Osteocyte (in vitro differentiated cells): ENCODE measurements at places on chromosomes 1 and 21. TPM values are rescaled to one million over a fixed set of nuclear protein-coding genes. Genes with fewer than 3 reads are reported as not detected.
A peak's percentile ranks its signal among the peaks of the same experiment; 100 is the strongest.

DNA sequence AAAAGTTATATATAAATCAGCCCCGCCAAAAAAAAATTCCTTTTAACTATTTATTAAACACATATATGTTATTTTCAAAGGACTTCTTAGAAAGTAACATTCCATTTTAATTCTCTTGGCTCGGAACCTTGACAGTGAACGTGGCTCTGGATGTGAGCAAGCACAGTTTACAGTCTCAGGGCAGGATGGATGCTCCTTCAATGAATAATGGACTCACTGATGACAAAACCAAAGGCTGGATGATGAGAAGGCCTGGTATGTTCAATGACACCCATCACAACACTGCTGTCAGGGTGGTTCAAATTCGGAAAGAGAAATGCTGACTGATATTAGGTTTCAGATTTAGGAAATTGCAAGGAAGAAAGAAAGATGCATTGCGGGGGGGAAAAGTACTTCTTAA lies 148.8 kb downstream of the SIPA1L2 start:
- no peaks in the 10 kb centered on the region for H3K27me3 ChIP-seq
- H3K4me1 ChIP-seq: peaks cover 17% of the 10 kb centered on the region
- peaks cover 34% of the 10 kb centered on the region for H3K36me3 ChIP-seq
- no peak for DNase-seq
- no peak overlapping the region for H3K4me3 ChIP-seq

DNA sequence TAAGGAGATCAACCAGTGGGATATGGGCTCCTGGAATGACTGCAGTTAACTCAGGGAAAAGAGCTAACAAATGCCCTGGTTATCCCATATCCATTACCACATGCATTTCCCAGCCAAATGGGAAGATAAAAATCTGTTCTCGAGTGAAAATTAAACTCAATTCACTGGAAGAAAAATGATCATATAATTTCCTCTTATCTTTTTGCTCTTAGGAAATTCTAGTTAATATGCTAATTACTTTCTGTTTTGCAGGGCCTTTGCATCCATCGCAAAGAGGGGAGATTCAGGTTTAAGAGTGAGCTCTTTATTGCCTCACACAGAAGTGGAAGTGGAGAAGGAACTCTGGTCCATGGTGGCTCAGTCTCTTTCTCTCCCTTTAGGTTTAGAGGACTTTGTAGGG lies 3.9 kb upstream of the IL24 start:
- no peak overlapping the region for H3K27ac ChIP-seq
- H3K27me3 ChIP-seq: peaks cover 13% of the 10 kb centered on the region
- H3K4me1 ChIP-seq: peaks cover 3% of the 10 kb centered on the region
- H3K36me3 ChIP-seq: no peaks in the 10 kb centered on the region
- no peak overlapping the region for H3K4me3 ChIP-seq
- DNase-seq: no peak

- H3K27ac ChIP-seq: peak overlapping the region; percentile 97
- no peak overlapping the region for H3K4me3 ChIP-seq
- H3K4me1 ChIP-seq: peaks cover 98% of the 10 kb centered on the region
- no peaks in the 10 kb centered on the region for H3K27me3 ChIP-seq
These were observed 10.0 kb downstream of the C1orf198 start for GRCh38 chr1:230858236-230858820.

GOLPH3L gene
- total RNA-seq: 26.6 and 27.4 TPM in 2 replicates

DNA sequence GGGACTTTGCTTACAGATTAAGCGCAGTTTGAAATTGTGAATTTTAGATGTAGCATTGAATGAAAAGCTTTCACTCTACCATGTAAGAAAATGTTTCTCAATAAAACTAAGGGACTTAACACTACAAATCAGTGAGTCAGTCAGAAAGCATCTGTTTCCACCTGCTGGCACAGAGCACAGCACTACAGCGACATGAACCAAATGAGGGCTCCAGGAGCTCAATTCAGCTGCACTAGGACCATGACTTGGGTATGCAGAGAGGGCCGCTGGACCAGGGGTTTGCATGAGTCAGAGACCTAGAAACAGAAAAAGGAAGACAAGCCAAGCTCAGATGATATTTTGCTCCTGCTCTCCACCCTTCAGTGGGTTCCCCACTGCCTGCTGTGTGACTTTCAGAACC lies 5.2 kb downstream of the SUSD4 start:
- H3K36me3 ChIP-seq: no peaks in the 10 kb centered on the region
- H3K4me3 ChIP-seq: no peak overlapping the region
- no peak for DNase-seq
- peaks cover 8% of the 10 kb centered on the region for H3K4me1 ChIP-seq
- H3K27me3 ChIP-seq: peaks cover 56% of the 10 kb centered on the region

DNA sequence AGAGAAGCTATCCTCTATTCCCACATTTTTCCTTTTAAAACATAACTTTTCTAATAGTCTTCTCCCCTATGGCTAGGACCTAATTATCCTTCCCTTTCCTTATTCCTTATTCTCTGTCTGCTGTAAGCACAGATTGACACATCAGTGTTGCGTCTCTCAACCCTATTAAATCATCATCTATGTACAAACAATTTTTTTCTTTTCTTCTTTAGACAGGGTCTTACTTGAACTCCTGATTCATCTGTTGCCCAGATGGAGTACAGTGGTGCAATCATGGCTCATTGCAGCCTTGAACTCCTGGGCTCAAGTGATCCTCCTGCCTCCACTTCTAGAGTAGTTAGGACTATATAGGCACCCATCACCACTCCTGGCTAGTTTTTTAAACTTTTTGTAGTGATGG lies 8.3 kb downstream of the KLHDC9 start:
- no peaks in the 10 kb centered on the region for H3K27me3 ChIP-seq
- H3K4me3 ChIP-seq: no peak overlapping the region
- H3K4me1 ChIP-seq: no peaks in the 10 kb centered on the region
- H3K27ac ChIP-seq: no peak overlapping the region
- DNase-seq: no peak

GRCh38 chr1:223652436-223652941 lies 13.0 kb downstream of the CAPN8 start:
- no peaks in the 10 kb centered on the region for H3K4me1 ChIP-seq
- no peak overlapping the region for H3K4me3 ChIP-seq
- no peak overlapping the region for H3K27ac ChIP-seq
- H3K36me3 ChIP-seq: no peaks in the 10 kb centered on the region
- DNase-seq: no peak

- no peak overlapping the region for H3K27ac ChIP-seq
- H3K27me3 ChIP-seq: no peaks in the 10 kb centered on the region
- no peaks in the 10 kb centered on the region for H3K36me3 ChIP-seq
- no peak overlapping the region for H3K4me3 ChIP-seq
- no peak for DNase-seq
- peaks cover 9% of the 10 kb centered on the region for H3K4me1 ChIP-seq
These were observed 42.0 kb upstream of the PADI2 start for GRCh38 chr1:17161137-17161740.

GRCh38 chr1:22587247-22587646 lies 24.0 kb downstream of the EPHA8 start:
- H3K27me3 ChIP-seq: peaks cover 36% of the 10 kb centered on the region
- no peak overlapping the region for H3K4me3 ChIP-seq
- no peaks in the 10 kb centered on the region for H3K36me3 ChIP-seq
- DNase-seq: no peak

DNA sequence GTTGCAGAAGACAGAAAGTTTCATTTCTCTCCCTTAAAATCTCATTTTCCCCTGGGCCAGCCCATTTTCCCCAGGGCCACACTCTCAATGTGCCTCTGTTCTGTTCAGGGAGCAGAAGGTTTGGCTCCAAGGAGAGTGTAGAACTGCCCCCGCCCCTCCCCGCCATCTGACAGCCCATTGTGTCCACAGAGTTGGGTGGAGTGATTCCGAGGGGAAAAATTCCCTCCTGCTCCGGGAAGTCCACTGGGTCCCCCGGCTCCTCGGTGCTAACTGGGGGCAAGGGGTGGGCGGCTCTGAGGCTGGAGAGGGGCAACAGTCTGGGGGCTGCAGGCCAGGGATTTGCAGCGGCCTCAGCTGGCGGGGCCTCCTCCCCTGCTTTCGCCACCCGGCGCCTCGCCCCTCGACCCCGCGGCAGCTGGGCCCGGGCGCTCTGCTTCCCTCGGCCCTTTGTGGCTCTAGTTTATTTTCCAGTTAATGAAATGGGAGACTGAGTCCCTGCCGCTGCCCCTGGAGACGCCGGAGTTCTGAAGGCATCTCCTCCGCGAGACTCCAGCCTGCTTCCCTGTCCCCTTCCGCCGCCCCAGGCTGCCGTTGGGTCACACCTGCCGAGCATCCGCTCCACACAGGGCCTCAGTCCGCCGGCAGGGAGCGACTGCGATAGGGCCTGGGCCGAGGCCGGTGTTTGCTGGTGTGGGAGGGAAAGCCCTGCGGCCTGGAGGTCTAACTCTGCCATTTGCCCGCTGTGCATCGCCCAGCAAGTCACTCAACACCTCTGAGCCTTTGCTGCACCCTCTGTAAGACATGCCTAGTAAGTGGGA lies 14.7 kb upstream of the KIRREL1 start:
- no peaks in the 10 kb centered on the region for H3K36me3 ChIP-seq
- no peak for DNase-seq
- H3K27me3 ChIP-seq: peaks cover 44% of the 10 kb centered on the region
- no peak overlapping the region for H3K4me3 ChIP-seq

- no peak for DNase-seq
- H3K4me1 ChIP-seq: no peaks in the 10 kb centered on the region
- H3K27me3 ChIP-seq: no peaks in the 10 kb centered on the region
- no peak overlapping the region for H3K4me3 ChIP-seq
- H3K36me3 ChIP-seq: no peaks in the 10 kb centered on the region
These were observed 471.7 kb upstream of the ADGRL2 start for GRCh38 chr1:81329041-81329440.

DNA sequence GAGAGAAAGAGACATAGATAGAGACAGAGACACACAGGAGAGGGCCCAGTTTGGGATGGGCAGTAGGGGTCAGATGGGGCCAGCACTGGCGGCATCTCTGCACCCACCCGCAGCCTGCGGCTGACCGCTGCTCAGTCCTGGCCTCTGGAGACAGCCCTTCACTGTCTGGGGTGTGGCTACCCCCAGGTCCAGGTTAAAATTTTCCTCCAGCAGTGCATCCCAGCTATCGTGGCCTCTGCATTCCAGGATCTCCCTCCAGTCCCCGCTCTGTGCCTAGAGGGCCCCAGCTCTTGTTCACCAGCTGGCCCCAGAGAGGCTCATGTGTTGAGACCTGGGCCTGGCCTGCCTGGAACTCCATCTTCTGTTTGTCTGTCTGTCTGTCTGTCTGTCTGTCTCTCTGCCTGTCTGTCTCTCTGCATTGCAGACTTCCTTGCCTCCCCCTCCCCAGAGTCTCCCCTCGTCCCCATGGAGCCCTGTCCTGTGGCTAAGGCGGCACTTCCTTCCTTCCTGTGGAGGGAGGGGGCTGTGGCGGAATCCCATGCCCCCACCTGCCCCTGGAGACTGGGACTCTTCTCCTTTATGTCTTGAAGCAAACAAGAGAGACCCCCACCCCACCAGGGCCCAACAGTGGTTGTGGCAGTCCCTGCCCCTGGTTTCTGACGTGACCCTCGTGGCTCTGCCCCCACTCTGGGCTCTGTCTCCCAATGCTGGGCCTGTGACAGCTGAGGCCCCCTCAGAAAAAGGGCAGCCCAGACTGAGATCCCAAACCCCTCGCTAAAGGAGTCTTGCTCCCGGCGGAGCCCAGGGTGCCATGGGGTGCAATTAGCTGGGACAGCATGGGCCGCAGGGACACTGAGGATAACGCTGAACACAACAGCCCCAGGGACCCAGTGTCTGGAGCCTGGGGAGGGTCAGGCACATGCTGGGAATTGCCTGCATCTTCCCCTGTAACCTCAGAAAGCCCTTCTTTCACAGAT lies 241.8 kb downstream of the NPHP4 start:
- H3K27ac ChIP-seq: no peak overlapping the region
- H3K27me3 ChIP-seq: peaks cover 4% of the 10 kb centered on the region
- no peaks in the 10 kb centered on the region for H3K36me3 ChIP-seq
- no peaks in the 10 kb centered on the region for H3K4me1 ChIP-seq
- no peak for DNase-seq
- H3K4me3 ChIP-seq: no peak overlapping the region

HENMT1 gene
- total RNA-seq: 6.8 and 7.2 TPM in 2 replicates

DNA sequence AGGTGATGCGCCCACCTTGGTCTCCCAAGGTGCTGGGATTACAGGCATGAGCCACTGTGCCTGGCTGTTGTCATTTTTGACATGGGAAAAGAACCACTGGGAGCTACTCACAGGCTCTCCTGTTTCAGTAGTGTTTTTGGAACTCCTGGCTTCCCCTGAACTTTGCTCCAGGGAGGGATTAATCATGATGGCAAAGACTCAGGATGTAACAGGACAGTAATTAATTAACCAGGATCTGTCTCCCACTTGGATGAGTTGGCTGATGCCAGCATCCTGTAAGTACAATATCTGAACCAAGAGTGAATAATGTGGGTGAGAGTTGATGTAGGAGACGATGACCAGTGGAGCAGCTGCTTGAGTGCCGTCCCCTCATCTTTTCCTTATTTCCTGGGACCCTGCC lies 4.9 kb downstream of the SFT2D2 start:
- no peak for DNase-seq
- peaks cover 44% of the 10 kb centered on the region for H3K36me3 ChIP-seq
- H3K4me1 ChIP-seq: peaks cover 55% of the 10 kb centered on the region
- no peak overlapping the region for H3K27ac ChIP-seq
- H3K27me3 ChIP-seq: no peaks in the 10 kb centered on the region

ZNF683 gene
- not detected in 2 replicates for total RNA-seq

ACOT11 gene
- total RNA-seq: 0.24 and 0.35 TPM in 2 replicates

- H3K4me1 ChIP-seq: peaks cover 55% of the 10 kb centered on the region
- no peak for DNase-seq
- no peaks in the 10 kb centered on the region for H3K27me3 ChIP-seq
- peaks cover 6% of the 10 kb centered on the region for H3K36me3 ChIP-seq
- peak overlapping the region; percentile 79 for H3K27ac ChIP-seq
These were observed 41.0 kb downstream of the ATP2B4 start for GRCh38 chr1:203667616-203668015.

DNA sequence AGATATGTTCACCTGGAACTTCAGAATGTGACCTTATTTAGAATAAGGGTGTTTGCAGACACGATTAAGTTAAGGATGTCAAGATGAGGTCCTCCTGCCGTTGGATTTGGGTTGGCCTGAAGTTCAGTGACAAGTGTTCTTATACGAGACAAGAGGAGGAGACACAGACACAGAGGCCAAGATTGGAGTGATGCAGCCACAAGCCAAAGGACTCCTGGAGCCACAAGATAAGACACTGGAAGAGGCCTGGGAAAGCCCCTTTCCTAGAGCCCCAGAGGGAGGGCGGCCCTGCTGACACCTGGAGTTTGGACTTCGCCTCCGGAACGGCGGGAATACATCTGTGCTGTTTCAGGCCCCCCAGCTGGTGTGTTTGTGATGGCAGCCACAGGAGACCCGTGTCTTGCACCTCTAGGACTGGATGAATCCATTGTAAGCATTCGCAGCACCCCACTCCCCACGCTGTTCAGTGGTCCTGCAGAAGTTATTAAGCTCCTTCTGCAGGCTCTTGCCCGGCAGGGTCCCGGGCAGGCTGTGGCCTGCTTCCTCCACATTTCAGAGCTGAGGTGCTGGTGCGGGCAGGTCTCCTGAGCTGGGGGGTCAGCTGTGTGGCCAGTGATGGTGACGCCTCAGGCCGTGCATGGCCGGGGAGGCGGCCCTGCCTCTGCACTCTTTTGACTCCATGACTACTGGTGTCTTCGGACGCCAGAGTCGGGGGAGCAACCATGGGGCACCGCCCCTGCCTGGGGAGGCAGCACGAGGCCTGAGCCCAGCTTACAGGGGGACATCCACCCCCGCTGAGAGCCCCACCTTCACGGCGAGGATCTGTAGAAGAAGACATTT lies 34.6 kb downstream of the UMODL1 start:
- H3K27ac ChIP-seq: no peak overlapping the region
- no peaks in the 10 kb centered on the region for H3K36me3 ChIP-seq
- peaks cover 19% of the 10 kb centered on the region for H3K4me1 ChIP-seq
- no peak overlapping the region for H3K4me3 ChIP-seq
- H3K27me3 ChIP-seq: no peaks in the 10 kb centered on the region
- DNase-seq: no peak
